ENCODE measurements at places on chromosomes 7 and 10. TPM values are rescaled to one million over a fixed set of nuclear protein-coding genes. Genes with fewer than 3 reads are reported as not detected.

GRCh38 chr10:130062201-130062600 is 48.4 kb downstream of the C10orf143 start:
- no peak overlapping the region for H3K27ac ChIP-seq
- H3K36me3 ChIP-seq = no peaks in the 10 kb centered on the region
- H3K4me1 ChIP-seq = no peaks in the 10 kb centered on the region

DNA sequence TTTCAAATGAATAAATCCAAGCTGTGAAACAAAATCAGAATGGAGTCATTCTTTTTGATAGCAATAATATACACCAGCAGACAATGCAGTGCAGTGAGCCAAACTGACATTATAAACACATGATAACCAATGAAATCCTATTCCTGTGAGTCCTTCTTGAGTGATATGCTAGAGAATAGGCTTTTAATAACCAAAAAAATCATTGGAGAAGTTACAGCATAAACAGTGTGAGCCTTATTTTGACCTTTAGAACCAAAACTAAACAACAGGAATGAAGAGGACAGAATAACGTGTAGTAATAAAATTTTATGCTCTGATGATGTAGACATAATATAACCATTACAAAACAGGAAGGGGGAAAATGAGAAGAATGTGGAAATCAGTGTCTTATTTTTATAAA is 8.7 kb downstream of the HUS1 start:
- H3K27me3 ChIP-seq = no peaks in the 10 kb centered on the region
- no peaks in the 10 kb centered on the region for H3K4me1 ChIP-seq
- DNase-seq = no peak
- peaks cover 70% of the 10 kb centered on the region for H3K36me3 ChIP-seq

DNA sequence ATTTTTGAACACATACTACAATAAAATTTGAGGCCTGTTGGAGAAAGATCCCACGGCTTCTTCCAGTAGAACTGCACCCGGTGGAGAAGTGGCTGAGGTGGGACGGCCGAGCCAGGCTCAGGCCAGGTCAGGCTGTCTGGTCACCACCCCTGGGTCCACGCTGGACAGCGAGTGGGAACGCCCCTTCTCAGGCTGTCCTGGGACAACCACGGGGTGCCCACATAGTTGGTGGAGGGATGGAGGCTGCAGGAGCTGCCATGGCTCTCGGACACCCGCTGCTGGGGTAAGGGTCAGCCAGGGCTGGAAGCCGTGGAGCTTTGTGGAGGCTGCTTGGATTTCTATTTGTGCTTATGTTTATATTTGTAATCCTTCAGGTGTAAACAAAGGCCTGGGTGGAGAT is 206.5 kb downstream of the DNAJB6 start:
- no peaks in the 10 kb centered on the region for H3K27me3 ChIP-seq
- H3K4me1 ChIP-seq = no peaks in the 10 kb centered on the region
- no peak overlapping the region for H3K27ac ChIP-seq
- DNase-seq = peak; percentile 34

SDK1 gene
- total RNA-seq = 0.19 TPM

GRCh38 chr7:70580161-70580560 is 551.8 kb upstream of the GALNT17 start:
- H3K4me1 ChIP-seq = peaks cover 17% of the 10 kb centered on the region
- H3K27me3 ChIP-seq = no peaks in the 10 kb centered on the region
- no peak for DNase-seq

DNA sequence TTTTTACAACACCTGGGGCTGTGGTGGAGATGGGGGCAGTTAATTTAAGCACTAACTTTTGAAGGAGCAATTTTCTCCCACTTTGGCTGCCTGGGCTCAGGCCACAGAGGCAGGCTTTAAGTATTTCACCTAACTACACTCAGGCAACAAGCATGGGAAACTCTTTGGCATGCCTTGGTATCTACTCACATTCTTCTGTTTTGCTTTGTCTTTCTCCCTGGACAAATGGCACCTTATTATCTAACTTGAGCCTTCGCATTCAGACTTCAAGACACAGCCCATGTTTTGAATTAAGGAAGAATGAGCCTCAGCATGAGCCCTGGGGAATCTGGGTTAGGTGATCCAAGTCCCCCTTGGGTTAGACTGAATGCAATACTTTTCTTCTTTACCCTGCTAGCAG is 31.8 kb upstream of the BMPER start:
- no peak overlapping the region for H3K27ac ChIP-seq
- no peaks in the 10 kb centered on the region for H3K4me1 ChIP-seq
- H3K4me3 ChIP-seq = no peak overlapping the region
- no peaks in the 10 kb centered on the region for H3K27me3 ChIP-seq
- no peaks in the 10 kb centered on the region for H3K36me3 ChIP-seq

DNA sequence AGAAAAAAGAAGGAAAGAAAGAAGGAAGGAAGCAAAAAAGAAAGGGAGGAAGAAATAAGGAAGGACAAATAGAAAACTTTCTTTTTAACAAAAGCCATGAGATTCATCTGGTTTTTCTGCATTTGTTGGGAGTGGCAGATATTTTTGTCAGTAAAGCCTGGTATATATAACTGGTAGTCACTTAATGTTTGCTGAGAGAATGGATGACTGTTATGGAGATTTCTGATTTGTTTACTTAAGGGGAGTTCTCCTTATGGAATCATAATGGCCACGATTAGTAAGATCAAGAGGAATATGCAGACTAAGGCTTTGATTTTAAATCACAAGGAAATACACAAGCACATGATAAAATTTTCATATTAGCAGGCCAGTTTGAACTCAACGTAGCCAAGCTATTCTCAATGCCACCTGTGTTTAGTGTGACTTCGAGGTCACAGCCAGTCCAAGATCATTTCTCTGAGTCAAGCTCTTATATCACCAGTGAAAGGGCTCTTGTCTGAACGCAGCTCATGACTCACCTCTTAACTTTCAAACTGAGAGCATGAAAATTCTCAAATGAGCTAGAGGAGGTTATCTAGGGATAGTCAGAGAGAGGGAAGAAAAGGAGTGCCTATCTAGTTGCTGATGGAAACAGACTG is 445.1 kb upstream of the ZMIZ1 start:
- no peaks in the 10 kb centered on the region for H3K36me3 ChIP-seq
- no peaks in the 10 kb centered on the region for H3K27me3 ChIP-seq
- no peak overlapping the region for H3K27ac ChIP-seq
- no peak overlapping the region for H3K4me3 ChIP-seq
- H3K4me1 ChIP-seq = no peaks in the 10 kb centered on the region

AGAP5 gene
- total RNA-seq = 6.2 TPM

DNA sequence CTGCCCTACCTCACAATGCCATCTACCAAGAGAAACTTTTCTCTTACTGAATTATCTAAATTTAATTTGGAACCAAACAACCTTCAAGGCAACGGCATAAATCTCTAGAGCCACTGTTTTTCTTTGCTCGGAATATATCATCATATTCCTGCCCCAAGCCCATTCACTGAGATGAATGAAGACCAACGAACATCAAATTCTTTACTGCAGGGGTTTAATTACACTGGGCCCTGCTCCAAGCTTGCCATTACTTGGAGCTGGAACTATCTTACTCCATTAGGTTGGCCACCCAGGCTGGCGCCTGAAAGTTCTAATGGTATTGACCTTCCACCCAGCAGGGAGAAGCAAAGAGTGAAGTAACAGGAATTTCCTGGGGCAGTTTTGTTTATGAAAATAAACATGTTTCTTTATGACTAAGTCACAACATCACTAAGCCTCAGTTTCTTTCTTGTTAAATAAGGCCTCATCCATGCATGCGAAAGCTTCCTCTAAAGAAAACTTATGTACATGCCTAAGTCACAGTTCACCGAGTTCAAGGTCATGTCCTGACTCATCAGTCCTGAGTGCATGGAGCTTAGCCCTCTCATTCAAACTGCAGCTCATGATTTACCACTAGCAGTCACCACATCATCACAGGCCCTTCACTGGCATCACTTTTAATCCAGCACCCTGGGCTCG is 42.1 kb upstream of the ANAPC16 start:
- DNase-seq = no peak
- no peaks in the 10 kb centered on the region for H3K27me3 ChIP-seq
- H3K4me3 ChIP-seq = no peak overlapping the region

- no peak overlapping the region for H3K4me3 ChIP-seq
- H3K27ac ChIP-seq = no peak overlapping the region
- H3K4me1 ChIP-seq = peaks cover 12% of the 10 kb centered on the region
- H3K27me3 ChIP-seq = no peaks in the 10 kb centered on the region
- DNase-seq = no peak
- H3K36me3 ChIP-seq = no peaks in the 10 kb centered on the region
These were observed 23.7 kb downstream of the TSPAN14 start for GRCh38 chr10:80477813-80478212.

- H3K27me3 ChIP-seq = no peaks in the 10 kb centered on the region
- no peak for DNase-seq
- H3K4me1 ChIP-seq = no peaks in the 10 kb centered on the region
- no peak overlapping the region for H3K27ac ChIP-seq
- no peaks in the 10 kb centered on the region for H3K36me3 ChIP-seq
These were observed 638.2 kb upstream of the IGFBP3 start for GRCh38 chr7:46559194-46559832.

GFRA1 gene
- 48.4 TPM for total RNA-seq

NRG3 gene
- total RNA-seq = 0.70 TPM

ARHGEF5 gene
- total RNA-seq = 10.2 TPM

DTX2 gene
- total RNA-seq = 16.8 TPM

- no peaks in the 10 kb centered on the region for H3K4me1 ChIP-seq
- H3K4me3 ChIP-seq = no peak overlapping the region
- no peaks in the 10 kb centered on the region for H3K27me3 ChIP-seq
- H3K36me3 ChIP-seq = no peaks in the 10 kb centered on the region
- no peak overlapping the region for H3K27ac ChIP-seq
These were observed 12.0 kb downstream of the DRGX start for GRCh38 chr10:49383853-49384252.

SLC26A3 gene
- 0.15 TPM for total RNA-seq

DNA sequence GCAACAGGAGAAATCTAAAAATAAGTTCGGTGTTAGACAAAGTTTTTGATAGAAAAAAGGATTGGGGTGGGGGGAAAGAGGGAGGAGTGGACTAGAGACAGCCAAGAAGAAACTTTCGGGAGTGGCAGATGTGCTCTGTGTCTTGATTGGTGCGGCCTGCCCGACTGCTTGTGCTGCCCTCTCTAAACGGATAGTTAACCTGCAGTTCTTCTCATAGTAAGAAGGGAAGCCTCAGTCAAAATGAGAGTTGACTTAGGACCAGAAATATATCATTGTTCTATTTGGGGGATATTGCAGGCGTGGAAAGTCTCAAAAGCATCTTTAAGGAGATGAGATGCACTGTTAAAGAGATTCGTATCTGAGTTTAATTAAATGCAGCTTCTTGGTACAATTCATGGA is 39.3 kb downstream of the UBE3C start:
- no peaks in the 10 kb centered on the region for H3K36me3 ChIP-seq
- H3K4me1 ChIP-seq = no peaks in the 10 kb centered on the region
- no peaks in the 10 kb centered on the region for H3K27me3 ChIP-seq
- no peak overlapping the region for H3K27ac ChIP-seq
- DNase-seq = no peak

DNA sequence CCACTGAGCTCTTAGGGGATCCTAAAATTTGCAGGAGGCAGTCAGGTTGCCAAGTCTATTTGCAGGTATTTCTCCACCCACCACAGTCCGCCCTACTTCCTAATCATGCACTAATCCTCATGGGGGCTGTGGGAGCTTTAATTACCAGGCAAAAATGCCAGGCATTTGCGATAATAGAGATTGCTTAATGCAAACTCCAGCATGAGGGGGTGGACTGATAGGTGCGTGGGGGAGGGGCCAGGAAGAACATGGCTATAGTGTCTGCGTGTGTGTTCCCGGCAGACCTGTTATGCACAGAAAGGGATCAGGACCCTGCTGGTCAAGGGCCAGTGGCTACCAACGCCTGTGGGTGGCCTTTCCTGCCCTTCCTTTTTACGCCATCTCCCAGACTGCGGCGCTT is 15.6 kb upstream of the AQP1 start:
- DNase-seq = no peak
- no peaks in the 10 kb centered on the region for H3K36me3 ChIP-seq
- H3K4me3 ChIP-seq = no peak overlapping the region
- no peak overlapping the region for H3K27ac ChIP-seq

GRK5 gene
- total RNA-seq = 5.9 TPM

GRCh38 chr10:33715303-33715975 is 381.0 kb upstream of the NRP1 start:
- no peaks in the 10 kb centered on the region for H3K4me1 ChIP-seq
- H3K27me3 ChIP-seq = no peaks in the 10 kb centered on the region
- DNase-seq = no peak

DNA sequence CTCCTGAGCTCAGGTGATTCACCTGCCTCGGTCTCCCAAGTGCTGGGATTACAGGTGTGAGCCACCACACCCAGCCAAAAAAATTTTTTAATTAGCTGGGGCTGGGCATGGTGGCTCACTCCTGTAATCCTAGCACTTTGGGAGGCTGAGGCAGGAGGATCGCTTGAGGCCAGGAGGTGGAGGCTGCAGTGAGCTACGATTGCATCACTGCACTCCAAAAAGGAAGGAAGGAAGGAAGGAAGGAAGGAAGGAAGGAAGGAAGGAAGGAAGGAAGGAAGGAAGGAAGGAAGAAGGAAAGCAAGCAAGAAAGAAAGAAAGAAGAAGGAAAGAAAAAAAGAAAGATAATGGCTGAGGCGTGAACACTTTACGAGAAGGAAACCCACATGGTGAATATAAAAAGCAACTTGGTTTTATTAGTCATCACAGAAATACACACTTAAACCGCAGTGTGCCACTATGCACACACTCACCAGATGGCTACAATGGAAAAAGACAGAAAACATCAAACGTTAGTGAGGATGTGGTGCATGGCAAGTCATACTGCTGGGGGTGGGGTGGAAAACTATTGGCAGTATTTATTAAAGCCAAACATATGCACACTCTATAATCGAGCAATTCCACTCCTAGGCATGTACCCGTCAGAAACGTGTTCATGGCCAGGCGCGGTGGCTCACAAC is 4.4 kb upstream of the CCL26 start:
- no peak overlapping the region for H3K27ac ChIP-seq
- no peaks in the 10 kb centered on the region for H3K36me3 ChIP-seq
- no peak for DNase-seq
- no peaks in the 10 kb centered on the region for H3K4me1 ChIP-seq

- H3K36me3 ChIP-seq = no peaks in the 10 kb centered on the region
- no peak overlapping the region for H3K27ac ChIP-seq
- no peak for DNase-seq
- H3K4me1 ChIP-seq = peaks cover 21% of the 10 kb centered on the region
These were observed 23.9 kb downstream of the NUDCD3 start for GRCh38 chr7:44466300-44467216.

PNLIPRP3 gene
- total RNA-seq = not detected

- no peaks in the 10 kb centered on the region for H3K36me3 ChIP-seq
- no peaks in the 10 kb centered on the region for H3K4me1 ChIP-seq
- H3K27ac ChIP-seq = no peak overlapping the region
- DNase-seq = peak; percentile 54
These were observed 33.1 kb downstream of the DENND2A start for GRCh38 chr7:140607441-140607989.

- H3K27me3 ChIP-seq = no peaks in the 10 kb centered on the region
- H3K4me1 ChIP-seq = no peaks in the 10 kb centered on the region
- no peak overlapping the region for H3K27ac ChIP-seq
- no peak for DNase-seq
- H3K36me3 ChIP-seq = no peaks in the 10 kb centered on the region
- H3K4me3 ChIP-seq = no peak overlapping the region
These were observed 19.2 kb upstream of the TTYH3 start for GRCh38 chr7:2612445-2613097.
